ENCODE measurements at places on chromosomes 4 and X.

GRCh38 chr4:155383541-155383940 is 6.8 kb upstream of the MAP9 start:
- no peak for DNase-seq

DNA sequence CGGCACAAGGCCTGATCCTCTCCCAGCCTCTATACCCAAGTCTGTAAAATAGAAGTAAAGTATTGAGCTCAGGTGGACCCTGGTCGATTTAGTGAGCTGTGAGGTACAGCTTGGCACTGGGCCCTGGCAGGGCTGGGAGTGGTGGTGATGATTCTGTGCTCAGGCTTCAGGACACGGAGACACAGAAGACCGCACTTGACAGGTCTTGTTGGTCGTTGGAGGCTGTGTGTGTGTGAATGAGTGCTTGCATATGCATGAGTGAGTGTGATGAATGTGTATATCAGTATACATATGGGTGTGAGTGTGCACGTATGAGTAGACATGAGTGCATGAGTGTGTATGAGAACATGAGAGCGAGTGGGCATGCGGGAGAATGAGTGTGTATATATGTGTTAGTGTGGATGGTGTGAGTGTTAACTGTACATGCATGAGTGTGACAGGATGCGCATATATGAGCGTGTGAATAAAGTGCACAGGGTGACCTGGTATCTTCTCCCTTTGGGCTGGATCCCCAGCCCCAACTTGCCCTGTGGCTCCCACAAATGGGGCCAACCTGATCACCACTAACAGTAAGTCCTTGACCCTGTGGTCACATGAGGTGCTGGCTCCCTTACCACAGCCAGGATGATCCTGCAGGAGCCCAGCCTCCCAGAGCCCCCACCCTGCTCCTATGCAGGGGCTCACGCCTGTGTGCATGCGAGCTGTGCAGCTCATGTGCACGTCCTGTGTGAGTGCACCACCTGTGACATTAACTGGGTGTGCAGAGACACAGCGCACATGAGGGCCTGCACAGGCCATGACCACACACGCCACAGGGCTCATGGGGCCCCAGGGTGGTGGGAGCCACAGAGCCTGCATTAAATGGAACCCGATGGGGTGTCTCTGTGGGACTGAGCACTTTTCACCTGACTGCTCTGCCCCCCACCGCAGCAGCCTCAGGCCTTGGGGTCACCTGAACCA is 20.8 kb downstream of the SH3BP2 start:
- DNase-seq, result no peak

- DNase-seq, result no peak
Measured at GRCh38 chr4:166257891-166258290, 384.9 kb downstream of the TLL1 start.

- DNase-seq, result no peak
Measured at GRCh38 chr4:55186123-55186522, 60.7 kb upstream of the KDR start.

- no peak for DNase-seq
Measured at GRCh38 chr4:151202851-151203455, 74.0 kb upstream of the PRSS48 start.

DNA sequence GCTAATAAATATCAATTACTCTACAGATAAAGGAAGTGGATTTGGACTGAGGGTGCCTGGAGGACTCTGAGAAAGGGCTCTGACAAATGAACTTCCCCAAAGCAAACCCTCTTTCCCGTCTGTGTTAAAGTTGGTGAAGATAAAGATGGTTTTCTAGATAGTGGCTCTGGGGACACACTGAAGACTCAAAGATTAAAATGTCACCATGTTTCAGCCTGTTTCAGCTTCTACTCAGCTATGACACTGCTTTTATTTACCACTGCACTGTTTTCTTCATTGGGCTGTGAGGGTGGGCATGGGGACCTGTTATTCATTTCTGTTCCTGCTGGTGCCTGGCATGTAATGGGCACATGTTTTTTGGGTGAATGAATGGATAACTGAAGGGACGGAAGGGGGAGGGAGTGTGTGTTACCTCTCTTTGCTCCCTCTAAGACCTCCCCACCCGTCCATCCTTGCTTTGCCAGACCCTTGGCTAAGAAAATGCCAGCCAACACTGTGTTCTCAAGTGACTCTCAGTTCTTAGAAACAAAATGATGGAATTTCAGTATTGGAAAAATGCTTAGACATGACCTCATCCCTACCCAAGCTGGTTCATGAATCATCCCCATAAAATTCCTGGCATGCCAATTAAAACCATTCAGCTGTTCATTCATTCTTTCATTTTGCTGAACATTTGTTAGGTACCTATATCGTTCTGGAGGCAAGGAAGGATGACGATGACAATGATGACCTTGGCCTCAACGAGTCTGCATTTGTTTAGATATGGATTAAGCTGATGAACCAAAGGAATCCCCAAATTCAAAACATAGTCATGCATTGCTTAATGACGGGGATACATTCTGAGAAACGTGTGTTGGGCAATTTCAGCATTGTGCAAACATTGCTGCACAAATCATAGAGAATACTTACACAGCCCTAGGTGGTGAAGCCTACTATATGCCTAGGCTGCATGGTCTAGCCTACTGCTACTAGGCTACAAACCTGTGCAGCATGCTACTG is 13.4 kb upstream of the STK32B start:
- no peak for DNase-seq

GRCh38 chr4:4871242-4871572 is 11.7 kb downstream of the MSX1 start:
- no peak for DNase-seq

DNA sequence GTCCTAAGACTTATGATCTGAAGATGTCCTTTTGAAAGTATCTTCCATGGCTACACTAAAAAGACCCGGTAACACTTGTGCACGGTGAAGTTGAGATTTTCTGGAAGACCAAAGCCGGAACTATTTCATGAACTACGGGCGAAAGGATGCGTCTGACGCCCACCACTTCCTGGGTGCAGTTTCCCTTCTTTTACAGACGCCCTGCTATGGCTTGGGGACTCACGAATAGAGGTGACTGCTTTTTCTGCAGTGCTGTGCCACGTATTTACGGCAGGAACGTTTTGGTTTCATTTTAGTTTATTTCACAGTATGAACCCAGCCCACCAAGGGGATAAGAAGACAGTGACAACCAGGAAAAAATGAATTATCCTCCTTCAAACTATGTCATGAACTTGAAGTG is 180.4 kb downstream of the AFAP1 start:
- no peak for DNase-seq

DNA sequence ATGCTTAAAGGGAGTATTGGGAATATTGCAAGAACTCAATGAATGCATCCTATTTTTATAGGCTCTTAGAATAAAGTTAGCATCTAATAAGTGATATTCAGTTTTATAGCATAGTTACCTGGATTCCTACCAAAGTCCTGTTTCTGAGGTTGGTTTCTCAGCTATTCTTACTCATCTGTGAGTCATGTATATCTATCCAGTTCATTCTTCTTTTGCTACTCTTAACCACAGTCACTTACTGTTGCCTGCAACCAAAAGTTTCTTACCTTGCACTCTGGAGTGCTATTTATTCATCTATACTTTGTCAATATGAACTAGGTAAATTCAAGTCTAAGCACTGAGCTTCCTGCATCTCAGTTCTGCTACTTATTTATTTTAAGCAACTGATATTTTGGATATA is 322.5 kb downstream of the HS3ST1 start:
- DNase-seq, result no peak

GRCh38 chrX:9525511-9526248 is 60.8 kb downstream of the TBL1X start:
- DNase-seq, result no peak

- DNase-seq, result no peak
Measured at GRCh38 chr4:33133723-33134122, 2413.6 kb downstream of the PCDH7 start.

DNA sequence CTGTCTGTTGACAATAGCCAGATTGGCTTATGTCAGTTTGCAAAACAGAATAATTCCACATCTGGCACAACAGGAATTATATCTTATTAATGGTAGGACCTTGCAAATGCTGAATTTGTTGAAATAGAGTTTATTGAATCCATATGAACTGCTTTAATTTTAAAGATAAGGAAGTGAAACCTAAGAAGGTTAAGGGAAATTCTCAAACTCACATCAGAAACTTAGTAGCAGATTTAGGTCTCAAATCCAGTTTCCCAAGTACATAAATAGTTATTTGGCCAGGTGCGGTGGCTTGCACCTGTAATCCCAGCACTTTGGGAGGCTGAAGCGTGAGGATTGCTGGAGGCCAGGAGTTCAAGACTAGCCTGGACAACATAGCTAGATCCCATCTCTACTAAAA is 117.1 kb downstream of the HNRNPD start:
- DNase-seq, result no peak

DNA sequence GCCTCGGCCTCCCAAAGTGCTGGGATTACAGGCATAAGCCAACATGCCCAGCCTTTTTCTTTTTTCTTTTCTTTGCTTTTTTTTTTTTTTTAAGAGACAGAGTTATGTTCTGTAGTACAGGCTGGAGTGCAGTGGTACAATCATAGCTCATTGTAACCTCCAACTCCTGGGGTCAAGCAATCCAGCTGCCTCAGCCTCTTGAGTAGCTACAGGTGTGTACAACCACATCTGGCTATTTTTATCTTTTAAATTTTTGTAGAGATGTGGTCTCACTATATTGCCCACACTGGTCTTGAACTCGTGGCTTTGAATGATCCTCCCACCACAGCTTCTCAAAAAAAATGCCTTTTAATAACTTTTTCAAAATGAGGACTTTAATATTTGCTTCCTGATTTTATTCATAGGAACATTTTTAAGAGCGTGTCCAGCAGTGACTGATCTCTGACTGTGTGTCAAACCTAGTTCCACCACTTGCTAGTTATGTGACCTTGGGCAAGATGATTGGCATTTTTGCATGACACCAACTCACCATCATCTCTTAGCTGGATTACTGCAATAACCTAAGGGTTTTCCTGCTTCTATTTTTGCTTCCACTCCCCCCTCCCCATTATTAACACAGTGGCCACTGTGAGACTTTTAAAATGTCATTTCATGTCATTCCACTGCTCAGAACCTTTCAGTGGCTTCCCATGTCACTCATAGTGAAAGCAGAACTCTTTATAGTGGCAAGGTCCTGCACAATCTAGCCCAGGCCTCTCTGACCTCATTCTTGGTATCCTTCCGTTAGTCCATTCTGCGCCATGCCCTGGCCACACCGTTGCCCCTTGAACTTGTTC is 4.5 kb upstream of the TNIP3 start:
- DNase-seq, result no peak

- DNase-seq, result no peak
Measured at GRCh38 chr4:15636818-15637217, 18.3 kb downstream of the FBXL5 start.

GRCh38 chr4:52987392-52988056 is 125.4 kb downstream of the RASL11B start:
- no peak for DNase-seq

DNA sequence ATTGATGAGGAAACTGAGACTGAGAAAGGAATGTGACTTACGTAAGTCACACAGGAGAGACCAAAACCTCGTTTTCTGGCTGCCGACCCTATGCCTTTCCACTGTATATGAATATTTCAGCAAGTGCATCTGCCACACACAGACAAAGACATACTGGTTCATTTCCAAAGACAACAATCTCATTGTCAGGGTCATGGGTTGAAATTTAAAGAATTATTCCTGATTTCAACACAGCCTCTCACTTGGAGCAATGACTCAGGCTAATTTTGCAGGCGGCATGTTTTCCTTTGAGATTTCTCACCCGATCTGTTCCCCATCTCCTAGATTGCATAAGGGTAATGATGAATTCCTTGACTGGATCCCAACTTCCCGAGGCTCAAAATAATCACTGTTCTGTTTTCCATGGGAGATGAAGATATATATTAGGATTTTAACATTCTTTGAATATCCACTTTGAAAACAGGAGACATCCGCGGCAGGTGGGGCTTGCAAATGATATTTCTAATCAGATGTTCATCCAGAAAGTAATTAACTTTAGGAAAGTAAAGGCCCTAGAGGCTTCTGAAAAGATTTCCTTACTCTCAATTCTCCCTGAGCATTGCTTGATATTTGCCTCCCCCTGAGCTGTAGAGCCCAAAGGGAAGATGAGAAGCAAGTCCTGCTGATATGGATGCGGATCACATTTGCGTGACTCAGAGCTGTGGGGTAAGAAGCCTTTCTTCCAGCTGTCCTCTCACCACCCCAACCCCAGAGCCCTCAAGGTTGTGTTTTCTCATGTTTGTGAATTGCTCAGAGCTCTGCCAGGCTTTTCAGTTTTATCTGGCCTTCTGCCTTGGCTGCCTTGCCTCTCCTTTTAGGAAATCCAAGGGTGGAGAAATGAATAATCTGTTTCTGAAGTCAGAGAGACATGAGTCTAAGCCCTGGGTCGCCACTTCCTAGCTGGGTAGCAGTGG is 361.1 kb upstream of the BOD1L1 start:
- no peak for DNase-seq

- no peak for DNase-seq
Measured at GRCh38 chrX:42472727-42473126, 305.2 kb downstream of the PPP1R2C start.

- no peak for DNase-seq
Measured at GRCh38 chr4:170386511-170386910, 296.8 kb upstream of the AADAT start.

DNA sequence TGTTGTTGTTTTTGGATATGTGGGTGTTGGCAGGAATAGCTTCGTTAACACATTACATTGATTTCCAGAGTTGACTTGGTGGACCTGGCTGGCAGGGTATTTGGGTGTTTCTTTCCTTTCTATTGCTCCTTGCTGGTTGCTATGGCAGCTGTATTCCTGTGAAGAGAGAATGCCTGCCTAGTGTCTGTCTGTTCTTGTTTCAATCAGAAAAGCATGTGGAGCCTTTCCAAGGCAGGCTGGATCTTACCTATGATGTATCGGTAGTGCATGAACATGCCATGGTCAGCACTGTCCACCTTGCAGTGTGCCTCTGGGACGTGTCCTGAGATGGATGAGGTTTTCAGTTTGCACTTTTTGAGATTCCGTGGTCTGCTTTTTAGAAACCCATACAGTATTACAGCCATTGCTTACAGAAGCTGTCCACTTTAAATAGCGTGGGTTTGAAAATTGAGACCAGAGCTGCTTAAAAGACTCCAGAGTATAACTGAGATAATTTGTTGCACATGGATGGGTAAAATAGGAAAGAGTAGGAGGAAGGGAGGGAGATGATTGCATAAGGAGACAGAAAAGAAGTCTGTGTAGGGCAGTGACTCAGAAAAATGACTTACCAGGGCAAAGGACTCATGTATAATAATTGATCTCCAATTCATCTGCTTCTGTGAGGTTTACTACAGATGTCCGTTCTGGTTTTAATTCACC is 20.0 kb upstream of the AADAT start:
- DNase-seq, result no peak

DNA sequence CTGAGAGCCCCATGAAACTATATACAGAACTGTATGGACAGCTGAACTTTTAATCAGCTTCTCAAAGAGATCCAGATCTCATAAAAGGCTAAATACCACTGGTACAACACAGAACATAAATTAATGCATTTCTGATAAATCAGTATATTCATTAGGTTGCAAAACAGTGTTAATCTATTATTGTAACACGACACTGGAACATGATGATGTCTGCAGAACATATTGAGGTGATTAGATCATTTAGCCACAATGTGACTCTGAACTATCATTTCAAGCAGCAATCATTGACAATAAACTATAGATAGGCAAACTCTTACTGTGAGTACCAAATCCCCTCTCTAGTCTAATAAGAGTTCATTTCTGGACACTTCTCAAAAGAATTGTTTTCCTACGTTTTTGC is 50.3 kb downstream of the GASK1B start:
- DNase-seq, result no peak
